ENCODE measurements at places on chromosomes 1 and 21. TPM values are rescaled to one million over a fixed set of nuclear protein-coding genes. Genes with fewer than 3 reads are reported as not detected.

Gene GBP1
- total RNA-seq = not detected

Gene ANKRD45
- total RNA-seq = 2.8 TPM

Gene CHRM3
- total RNA-seq = 5.0 TPM

Gene SEC16B
- 0.56 TPM for total RNA-seq

DNA sequence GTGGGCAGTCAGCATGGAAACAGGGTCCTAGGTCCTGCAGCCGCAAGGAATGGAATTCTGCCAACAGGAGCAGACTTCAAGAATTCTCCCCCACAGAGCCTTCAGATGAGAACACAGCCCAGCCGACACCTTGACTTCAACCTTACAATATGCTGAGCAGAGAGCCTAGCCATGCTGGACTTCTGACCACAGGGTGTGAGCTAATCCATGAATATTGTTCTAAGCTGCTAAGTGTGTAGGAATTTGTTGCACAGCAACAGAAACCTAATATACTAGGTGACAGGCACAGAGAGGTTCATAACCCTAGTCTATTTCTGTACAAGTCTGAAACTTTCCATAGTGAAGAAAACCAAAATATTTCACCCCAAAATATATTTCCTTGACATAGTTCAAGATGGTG lies 32.9 kb upstream of the IFNGR2 start:
- H3K4me3 ChIP-seq = no peak overlapping the region
- peaks cover 4% of the 10 kb centered on the region for H3K4me1 ChIP-seq
- DNase-seq = no peak
- H3K27ac ChIP-seq = no peak overlapping the region
- H3K36me3 ChIP-seq = no peaks in the 10 kb centered on the region

- H3K27ac ChIP-seq = no peak overlapping the region
- H3K27me3 ChIP-seq = no peaks in the 10 kb centered on the region
- H3K36me3 ChIP-seq = no peaks in the 10 kb centered on the region
- no peaks in the 10 kb centered on the region for H3K4me1 ChIP-seq
- H3K4me3 ChIP-seq = no peak overlapping the region
Observed at GRCh38 chr1:210570116-210570515, 241.4 kb downstream of the HHAT start.

GRCh38 chr1:46019348-46019747 lies 113.1 kb downstream of the PIK3R3 start:
- 0 out of 2 replicates have a peak overlapping the region, but pooled peaks have one; percentile 21 for H3K27ac ChIP-seq
- no peak overlapping the region for H3K4me3 ChIP-seq
- no peaks in the 10 kb centered on the region for H3K27me3 ChIP-seq
- no peaks in the 10 kb centered on the region for H3K4me1 ChIP-seq

DNA sequence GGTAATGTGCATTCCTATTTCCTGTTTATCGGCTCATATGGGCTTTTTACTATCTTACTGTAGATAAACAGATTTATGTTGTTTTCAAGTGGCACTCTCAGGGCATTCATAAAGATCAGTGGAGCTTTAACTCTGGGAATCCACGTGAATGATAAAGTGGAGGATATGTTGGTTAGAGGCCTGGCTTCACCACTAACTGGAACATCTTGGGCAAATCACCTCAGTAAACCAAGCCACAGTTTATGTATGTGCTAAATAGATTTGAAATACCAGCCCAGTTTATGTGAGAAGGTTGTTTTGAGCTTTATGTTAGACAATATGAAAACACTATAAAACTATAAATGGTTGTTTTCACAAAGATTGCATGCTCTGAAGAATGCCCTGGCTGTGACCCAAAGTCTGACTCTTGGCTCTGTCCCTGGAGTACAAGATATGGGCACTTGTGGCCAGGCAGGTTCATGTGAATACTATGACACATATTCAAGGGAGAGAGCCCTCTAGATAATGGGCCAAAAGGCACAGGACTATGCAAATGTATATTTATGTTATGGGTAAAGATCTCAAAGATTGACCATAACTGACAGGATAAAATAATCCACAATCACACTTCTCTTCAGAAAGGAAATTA lies 36.7 kb downstream of the FAM163A start:
- H3K4me1 ChIP-seq = no peaks in the 10 kb centered on the region
- DNase-seq = no peak
- no peaks in the 10 kb centered on the region for H3K27me3 ChIP-seq
- no peaks in the 10 kb centered on the region for H3K36me3 ChIP-seq

DNA sequence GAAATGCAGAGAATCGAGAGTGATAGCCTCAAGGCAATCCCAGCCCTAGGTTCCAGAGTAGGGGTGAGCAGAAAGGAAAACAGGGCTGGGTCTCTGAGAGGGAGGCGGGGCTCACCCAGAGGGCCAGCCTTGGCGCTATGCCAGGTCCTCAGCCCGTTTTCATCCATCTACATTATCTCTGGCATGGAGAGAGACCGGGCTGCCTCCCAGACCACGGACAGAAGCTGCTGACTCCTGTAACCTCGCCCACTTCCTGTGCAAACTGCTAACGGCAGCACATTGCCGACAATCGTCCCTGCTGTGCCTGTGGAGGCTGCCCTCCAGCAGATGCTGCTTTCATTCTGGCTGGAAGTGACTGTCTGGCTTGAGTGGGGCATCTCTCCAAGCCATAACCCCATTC lies 569.1 kb downstream of the NPHP4 start:
- H3K27ac ChIP-seq = no peak overlapping the region
- H3K27me3 ChIP-seq = no peaks in the 10 kb centered on the region
- no peak overlapping the region for H3K4me3 ChIP-seq
- H3K4me1 ChIP-seq = peaks cover 3% of the 10 kb centered on the region
- no peaks in the 10 kb centered on the region for H3K36me3 ChIP-seq

DNA sequence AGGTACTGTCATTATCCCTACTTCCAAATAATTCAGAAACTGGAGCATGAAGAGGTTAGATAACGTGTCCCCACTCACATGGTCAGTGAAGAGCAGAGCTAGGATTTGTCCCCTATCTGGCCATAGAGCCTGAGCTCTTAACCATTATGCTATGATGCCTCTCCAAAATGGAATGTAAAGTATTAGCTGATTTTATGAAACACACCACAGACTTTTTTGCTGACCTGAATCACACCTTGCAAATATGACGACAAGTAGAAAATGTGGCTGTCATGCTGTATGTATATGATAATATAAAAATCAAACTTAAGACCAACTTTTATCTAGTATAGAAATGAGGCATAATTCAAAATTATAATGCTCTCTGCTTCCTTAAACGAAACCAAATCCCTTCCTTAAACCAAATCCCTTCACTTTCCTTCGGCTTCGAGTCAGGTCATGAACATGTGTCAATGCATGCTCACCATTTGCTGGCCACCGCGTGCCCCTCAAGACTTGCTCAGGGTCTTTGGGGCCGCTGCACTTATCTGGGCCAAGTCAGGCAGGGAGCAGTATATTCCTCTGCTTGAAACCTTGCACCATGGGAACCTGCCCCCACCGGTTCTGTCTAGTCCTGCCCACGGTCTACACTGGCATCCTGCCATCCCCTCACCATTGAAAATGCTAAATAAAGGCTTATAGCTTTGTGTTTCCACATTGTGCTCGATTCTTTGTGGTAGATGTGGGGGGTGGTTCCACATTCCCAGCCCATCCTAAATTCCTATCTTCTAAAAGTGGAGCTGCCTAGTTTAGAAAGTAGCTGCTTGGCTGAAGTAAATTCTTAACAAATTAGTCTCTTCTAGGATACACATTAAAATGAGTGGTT lies 1.6 kb upstream of the TMCC2 start:
- peaks cover 6% of the 10 kb centered on the region for H3K27me3 ChIP-seq
- H3K27ac ChIP-seq = no peak overlapping the region
- no peak overlapping the region for H3K4me3 ChIP-seq
- H3K4me1 ChIP-seq = peaks cover 18% of the 10 kb centered on the region

DNA sequence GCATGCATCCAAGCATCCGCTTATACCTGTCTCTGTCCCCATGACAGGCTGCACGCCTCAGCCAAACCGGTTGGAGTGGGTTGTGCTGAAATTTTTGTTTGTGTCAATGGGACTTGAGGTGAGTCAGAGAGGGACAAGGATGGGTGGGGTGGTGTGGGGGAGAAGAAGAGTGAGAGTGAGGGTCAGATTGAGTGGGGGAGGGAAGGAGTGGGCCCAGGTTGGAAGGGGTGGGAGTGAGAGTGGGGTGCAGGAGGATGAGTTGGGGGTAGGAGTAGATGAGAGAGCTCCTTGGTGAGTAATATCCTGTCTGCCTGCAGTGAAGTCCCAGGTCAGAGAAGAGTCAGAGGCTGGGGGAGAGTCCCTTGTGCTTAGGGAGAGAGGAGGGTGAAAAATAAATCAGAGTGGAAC lies 3.3 kb upstream of the NECTIN4 start:
- no peaks in the 10 kb centered on the region for H3K36me3 ChIP-seq
- H3K27me3 ChIP-seq = no peaks in the 10 kb centered on the region
- DNase-seq = no peak
- no peaks in the 10 kb centered on the region for H3K4me1 ChIP-seq
- no peak overlapping the region for H3K27ac ChIP-seq
- no peak overlapping the region for H3K4me3 ChIP-seq

DNA sequence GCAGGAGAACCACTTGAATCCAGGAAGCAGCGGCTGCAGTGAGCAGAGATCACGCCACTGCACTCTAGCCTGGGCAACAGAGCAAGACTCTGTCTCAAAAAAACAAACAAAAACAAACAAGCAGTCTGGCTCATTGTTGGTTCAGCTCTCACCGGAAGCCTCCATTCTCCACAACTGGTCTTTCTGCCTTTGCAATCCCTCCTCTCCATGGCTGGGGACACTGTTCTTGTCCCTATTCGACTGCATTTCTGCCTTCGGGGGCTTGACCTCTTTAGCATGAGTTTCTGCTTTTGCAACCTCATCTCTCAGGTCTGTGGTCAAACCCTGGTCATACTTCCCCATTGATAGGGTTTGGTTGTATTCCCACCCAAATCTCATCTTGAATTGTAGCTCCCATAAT lies 216.3 kb upstream of the NR5A2 start:
- H3K27me3 ChIP-seq = no peaks in the 10 kb centered on the region
- no peaks in the 10 kb centered on the region for H3K36me3 ChIP-seq
- H3K27ac ChIP-seq = no peak overlapping the region
- H3K4me3 ChIP-seq = no peak overlapping the region
- no peaks in the 10 kb centered on the region for H3K4me1 ChIP-seq
- DNase-seq = no peak

GRCh38 chr21:34984356-34985058 lies 64.6 kb downstream of the RUNX1 start:
- H3K27ac ChIP-seq = no peak overlapping the region
- H3K4me3 ChIP-seq = no peak overlapping the region
- no peaks in the 10 kb centered on the region for H3K27me3 ChIP-seq
- H3K4me1 ChIP-seq = no peaks in the 10 kb centered on the region
- no peak for DNase-seq

- H3K27ac ChIP-seq = no peak overlapping the region
- no peaks in the 10 kb centered on the region for H3K4me1 ChIP-seq
- no peaks in the 10 kb centered on the region for H3K27me3 ChIP-seq
- DNase-seq = no peak
- H3K4me3 ChIP-seq = no peak overlapping the region
Observed at GRCh38 chr1:172469717-172470116, 25.8 kb upstream of the PIGC start.

DNA sequence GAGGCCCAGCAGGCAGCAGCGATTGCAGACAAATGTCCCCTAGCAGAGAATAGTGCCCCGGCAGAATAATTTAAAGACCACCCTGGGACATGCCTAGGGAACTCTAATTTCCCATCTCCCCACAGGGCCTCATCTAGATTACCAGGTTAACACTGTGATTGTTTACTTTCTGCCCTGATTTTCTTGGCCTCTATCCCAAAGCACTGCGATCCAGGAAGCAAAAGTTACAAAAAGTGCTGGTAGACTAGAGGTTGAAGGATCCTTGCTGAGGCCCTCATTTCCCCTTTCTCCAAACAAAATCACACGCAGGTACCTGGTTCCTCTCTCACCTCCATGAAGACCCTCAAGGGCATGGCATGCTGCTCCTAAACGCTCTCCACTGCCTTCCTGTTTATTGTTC lies 229.7 kb downstream of the C1orf94 start:
- H3K4me1 ChIP-seq = no peaks in the 10 kb centered on the region
- H3K36me3 ChIP-seq = no peaks in the 10 kb centered on the region
- H3K27me3 ChIP-seq = no peaks in the 10 kb centered on the region
- H3K27ac ChIP-seq = no peak overlapping the region

GRCh38 chr1:168195199-168196135 lies 16.7 kb downstream of the TIPRL start:
- no peaks in the 10 kb centered on the region for H3K4me1 ChIP-seq
- no peak for DNase-seq
- no peaks in the 10 kb centered on the region for H3K27me3 ChIP-seq
- H3K4me3 ChIP-seq = no peak overlapping the region

DNA sequence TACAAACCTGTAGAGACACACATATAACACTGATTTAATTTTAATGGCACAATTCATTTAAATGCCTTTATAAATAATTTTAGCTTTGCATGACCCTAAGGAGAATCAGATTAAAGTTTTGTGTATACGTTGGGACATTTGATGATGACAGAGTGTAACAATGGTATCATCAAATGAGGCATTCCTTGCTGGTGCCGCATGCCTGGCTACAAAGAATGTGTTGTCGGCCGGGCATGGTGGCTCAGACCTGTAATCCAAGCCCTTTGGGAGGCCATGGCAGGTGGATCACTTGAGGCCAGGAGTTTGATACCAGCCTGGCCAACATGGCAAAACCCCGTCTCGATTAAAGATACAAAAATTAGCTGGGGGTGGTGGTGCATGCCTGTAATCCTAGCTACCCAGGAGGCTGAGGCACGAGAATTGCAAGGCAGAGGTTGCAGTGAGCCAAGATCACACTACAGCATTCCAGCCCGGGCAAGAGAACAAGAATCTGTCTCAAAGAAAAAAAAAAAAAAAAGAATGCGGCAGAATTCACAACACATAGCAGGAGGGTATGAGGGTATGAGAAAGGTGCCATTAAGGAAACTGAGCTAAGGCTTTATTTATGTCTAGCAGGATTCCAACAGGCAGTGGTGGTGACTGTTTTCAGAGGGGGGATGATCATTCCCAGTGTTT lies 58.9 kb downstream of the PTPN14 start:
- H3K27ac ChIP-seq = no peak overlapping the region
- no peak for DNase-seq
- no peaks in the 10 kb centered on the region for H3K36me3 ChIP-seq
- H3K4me3 ChIP-seq = no peak overlapping the region
- no peaks in the 10 kb centered on the region for H3K4me1 ChIP-seq
- no peaks in the 10 kb centered on the region for H3K27me3 ChIP-seq

- H3K27me3 ChIP-seq = no peaks in the 10 kb centered on the region
- peak overlapping the region; percentile 96 for H3K4me3 ChIP-seq
- no peaks in the 10 kb centered on the region for H3K36me3 ChIP-seq
- H3K27ac ChIP-seq = no peak overlapping the region
Observed at GRCh38 chr1:155974208-155975115, 3.9 kb downstream of the ARHGEF2 start.

DNA sequence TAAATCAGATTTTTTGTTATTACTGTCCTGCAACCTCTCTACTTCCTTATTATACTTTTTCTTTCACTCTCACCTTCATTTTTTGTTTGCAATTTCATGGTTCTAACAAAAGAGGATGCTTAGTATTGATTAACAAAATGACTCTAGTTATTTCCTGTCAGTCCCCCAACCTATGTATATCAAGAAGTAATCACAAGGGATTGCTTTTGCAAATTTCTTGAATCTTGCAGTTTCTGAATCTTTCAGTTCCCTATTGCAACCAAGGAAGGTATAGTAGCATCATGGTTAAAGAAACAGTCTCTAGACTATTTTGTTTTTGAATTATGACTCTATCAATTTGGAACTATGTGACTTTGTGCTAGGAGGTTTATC lies 446.9 kb downstream of the NEGR1 start:
- no peaks in the 10 kb centered on the region for H3K36me3 ChIP-seq
- no peaks in the 10 kb centered on the region for H3K27me3 ChIP-seq
- no peak overlapping the region for H3K27ac ChIP-seq
- no peak for DNase-seq

Measured in H1 (cell line).